Omental fat pad (tissue), 4 donors: ENCODE measurements at places on chromosomes 1 and 21. TPM values are rescaled to one million over a fixed set of nuclear protein-coding genes. Genes with fewer than 3 reads are reported as not detected.

DNA sequence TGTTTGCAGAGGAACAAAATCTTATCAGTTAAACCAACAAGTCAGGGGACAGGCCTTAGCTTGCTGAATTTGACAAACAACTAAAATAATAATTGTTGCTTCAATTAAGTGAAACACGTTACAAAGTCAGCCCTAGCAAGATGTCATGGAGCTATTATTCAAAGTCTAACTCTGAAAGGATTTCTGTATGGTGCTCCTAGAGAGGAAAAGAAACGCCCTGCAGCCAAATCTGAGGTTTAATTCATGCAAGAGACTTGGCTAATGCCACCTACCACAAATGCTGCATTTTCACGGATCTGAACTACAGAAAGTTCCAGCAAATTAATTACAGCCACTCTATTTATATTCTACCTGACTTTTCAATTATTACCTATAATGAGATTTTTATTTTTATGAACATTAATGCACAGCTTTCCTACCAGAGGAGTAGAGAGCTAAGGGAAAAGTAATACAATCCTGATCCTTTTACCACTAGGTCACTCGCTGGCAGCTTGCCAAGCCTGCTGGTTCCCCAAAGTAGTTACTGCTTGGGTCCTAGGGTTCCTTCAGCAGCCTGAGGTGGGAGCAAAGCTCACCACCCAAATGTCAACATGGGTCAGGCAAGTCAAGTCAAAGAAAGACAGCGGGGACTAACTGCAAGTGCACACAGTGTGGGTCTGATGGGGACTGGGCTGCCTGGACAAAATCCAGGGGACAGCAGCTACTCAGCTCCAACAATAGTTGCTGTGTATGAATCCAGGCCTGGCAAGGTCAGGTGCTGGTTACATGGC, 8.5 kb downstream of the COLGALT2 start:
- no peak for DNase-seq

- DNase-seq = no peak
Observed at GRCh38 chr21:41809891-41810596, 43.2 kb upstream of the RIPK4 start.

- DNase-seq = no peak
Observed at GRCh38 chr1:243944429-243945160, 94.6 kb upstream of the AKT3 start.

DNA sequence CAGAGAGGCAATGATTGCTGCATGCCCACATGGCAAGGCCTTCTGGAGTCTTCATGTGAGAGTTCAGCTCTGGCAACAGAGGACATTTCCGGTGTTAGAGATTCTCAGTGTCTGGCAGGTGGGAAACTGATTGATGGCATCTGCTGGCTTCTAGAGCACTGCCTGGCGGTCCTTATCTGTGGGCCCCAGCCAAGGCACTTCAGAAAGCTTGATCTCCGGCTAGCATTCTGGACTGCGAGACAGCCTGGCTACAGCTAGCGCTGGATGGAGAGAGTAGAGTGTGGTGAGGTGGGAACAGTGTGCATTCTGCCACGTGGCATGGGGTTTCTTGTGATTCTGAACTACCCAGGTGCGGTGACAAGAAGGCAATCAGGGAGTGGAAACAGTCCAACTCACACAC, 9.4 kb downstream of the ZNF678 start:
- DNase-seq = no peak

HMGCS2 gene
- 0.96 TPM for total RNA-seq

PTPN7 gene
- 14.4 TPM for total RNA-seq

RGS18 gene
- total RNA-seq = 18.4 TPM

HEYL gene
- total RNA-seq = 3.3 TPM

C1orf94 gene
- not detected for total RNA-seq

CDK18 gene
- total RNA-seq = 9.0 TPM
